ENCODE measurements at places on chromosomes 2 and 18. TPM values are rescaled to one million over a fixed set of nuclear protein-coding genes. Genes with fewer than 3 reads are reported as not detected.
A peak's percentile ranks its signal among the peaks of the same experiment; 100 is the strongest.

- no peaks in the 10 kb centered on the region for H3K27me3 ChIP-seq
- no peak overlapping the region for H3K4me3 ChIP-seq
- no peak for DNase-seq
- no peak overlapping the region for H3K27ac ChIP-seq
- no peaks in the 10 kb centered on the region for H3K36me3 ChIP-seq
These were observed 132.5 kb downstream of the TRABD2A start for GRCh38 chr2:84748341-84748740.

DNA sequence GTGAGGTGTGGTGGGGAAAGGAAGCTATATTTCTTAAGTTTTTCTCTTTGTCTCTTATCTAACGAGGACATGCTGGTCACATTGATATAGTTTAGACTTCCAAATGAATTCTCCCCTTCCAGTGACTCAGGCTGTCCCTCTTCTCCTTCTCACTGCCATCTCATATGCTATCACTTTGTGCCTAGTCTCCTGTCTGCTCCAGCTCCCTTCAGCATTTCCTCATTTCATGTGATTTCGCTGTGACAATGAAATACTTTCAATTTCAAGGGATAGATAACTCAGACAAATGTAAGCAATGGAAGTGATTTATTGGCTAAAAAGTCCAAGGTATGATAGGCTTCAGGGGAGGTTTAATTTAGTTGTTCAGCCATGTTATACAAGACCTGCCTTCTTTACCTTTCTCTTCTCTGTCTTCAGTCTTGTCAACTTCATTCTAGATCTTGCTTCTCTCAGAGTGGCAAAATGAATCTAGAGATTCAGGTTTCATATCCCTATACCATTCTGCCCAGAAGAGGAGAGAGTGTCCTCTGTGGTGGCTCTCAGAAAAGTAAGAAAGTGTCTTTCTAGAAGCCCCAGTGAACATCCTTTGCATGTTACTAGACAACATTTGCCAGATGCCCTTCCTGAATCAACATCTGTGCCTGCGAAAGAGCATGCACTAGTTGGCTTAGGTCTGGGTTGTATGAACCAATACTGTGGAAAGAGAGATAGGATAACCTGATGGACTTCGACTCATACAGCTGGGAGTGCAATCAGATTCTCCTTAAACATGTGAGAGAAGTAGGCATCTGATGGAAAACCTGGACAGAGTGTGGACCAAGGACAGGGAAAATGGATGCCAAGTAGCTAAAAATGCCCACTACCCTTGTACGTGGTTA is 29.9 kb upstream of the GPR155 start:
- H3K4me1 ChIP-seq = no peaks in the 10 kb centered on the region
- H3K27me3 ChIP-seq = no peaks in the 10 kb centered on the region
- no peak for DNase-seq
- no peaks in the 10 kb centered on the region for H3K36me3 ChIP-seq
- no peak overlapping the region for H3K27ac ChIP-seq

DNA sequence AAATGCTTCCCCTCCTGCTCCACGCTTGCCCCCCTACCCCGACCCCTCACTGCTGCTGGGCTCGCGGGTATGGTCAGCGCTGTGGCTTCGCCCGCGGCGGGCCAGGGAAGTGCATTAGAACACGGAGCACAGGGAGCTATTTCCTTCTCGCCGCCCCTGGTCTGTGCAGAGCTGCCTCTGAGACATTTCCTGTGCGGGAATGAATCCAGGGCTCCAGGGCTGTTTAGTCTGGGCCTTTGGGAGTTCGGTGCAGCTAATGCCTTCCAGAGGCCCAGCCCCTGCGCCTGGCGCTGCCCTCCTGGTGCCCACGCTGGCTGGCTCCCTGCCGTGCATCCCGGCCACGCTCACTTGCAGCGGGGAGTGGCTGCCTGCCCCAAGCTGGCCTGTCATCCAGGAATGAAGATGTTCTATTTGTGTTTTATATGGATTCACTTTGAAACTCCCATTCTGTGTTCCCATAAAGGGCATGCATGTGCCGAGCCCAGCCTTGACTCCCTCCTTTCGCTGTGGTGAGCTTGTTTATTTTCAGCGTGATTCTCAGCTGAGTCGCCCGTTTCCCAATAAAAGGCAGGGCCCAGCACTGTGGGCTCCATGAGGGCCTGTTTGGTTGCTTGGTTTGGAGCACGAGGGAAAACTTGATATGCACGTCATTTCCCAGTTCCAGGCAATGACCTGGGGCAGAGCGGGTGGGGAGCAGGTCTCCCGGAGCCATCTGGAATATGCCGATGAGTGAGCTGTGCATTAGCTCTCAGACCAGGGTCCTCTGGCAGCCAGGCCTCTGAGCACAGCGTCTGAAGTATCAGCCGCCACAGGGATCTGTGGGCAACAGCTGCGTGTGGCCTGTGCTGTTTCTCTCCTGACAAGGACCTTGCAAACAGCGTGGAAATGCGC is 42.7 kb downstream of the SH3RF3 start:
- no peaks in the 10 kb centered on the region for H3K27me3 ChIP-seq
- peaks cover 48% of the 10 kb centered on the region for H3K4me1 ChIP-seq
- H3K36me3 ChIP-seq = no peaks in the 10 kb centered on the region
- H3K27ac ChIP-seq = peak overlapping the region; percentile 82

DNA sequence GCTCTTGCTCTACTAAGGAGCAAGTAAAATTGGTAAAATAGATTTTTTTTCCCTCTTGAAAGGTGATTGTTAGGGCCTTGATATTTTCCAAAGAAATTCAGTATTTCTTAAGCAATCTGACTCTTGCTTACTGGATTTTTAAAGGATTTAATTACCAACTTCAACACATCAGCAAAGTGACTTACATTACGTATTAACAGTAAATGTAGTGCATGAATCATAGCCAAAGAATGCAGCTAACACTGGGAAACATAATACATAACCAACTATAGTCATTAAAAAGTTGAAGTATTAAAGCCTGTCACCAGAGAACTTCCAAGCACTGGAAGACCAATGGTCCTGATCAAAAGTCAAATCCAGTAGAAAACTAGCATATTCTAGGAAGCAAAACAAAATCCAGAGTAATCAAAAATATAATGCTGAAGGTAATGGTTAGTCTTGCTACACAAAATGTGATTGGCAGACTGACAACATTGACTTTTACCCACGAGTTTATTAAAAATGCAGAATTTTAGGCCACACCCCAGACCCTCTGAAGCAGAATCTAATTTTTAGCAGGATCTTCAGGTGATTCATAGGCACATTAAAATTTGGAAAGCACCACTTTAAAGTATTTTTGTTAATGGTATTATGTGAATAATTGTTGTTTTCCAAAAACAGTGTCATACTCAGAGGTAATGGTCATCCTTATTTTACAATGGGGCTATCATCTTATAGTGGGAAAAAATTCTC is 31.8 kb upstream of the CAVIN2 start:
- H3K4me1 ChIP-seq = no peaks in the 10 kb centered on the region
- no peak overlapping the region for H3K4me3 ChIP-seq
- no peak overlapping the region for H3K27ac ChIP-seq
- H3K36me3 ChIP-seq = no peaks in the 10 kb centered on the region

DNA sequence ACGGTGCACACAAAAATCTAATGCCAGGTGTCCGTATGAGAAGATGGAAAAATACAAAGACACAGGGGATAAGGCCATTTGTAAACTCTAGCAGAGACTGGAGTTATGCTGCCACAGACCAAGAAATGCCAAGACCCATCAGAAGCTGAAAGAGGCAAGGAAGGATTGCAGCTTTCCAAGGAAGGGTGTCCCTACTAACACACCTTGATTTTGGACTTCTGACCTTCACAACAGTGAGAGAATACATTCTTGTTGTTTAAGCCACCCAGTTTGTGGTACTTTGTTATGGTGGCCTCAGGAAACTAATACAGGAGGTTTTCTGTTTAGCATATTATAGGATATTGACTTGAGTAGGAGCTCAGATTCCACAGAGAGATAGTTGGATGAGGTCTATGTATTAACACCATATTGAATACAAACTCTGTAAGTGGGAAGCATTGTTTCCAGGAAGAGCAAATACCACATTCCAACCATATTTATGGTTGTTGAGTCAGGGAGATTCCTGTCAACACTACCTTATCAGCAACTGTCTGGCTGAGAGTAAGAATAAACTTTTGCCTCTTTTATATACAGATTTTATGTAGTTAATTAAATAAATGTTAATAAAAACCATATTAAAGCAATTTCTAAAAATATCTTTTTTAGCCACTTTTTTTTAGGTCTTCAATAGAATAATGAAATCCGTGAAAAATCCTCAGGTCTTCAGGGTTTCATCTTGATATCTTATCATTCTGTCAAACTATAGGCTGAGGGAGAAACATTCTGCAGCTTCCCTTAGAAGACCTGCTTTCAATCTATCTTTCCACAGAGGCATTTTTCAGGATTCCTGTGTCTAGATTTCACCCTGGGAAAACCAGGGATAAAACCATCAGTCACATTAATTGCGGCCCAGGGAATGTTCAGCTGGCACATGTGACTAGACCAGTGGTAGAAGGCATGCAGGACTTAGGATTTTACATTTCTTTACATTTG is 35.4 kb upstream of the HNMT start:
- H3K27me3 ChIP-seq = no peaks in the 10 kb centered on the region
- no peak overlapping the region for H3K27ac ChIP-seq
- no peaks in the 10 kb centered on the region for H3K36me3 ChIP-seq

DNA sequence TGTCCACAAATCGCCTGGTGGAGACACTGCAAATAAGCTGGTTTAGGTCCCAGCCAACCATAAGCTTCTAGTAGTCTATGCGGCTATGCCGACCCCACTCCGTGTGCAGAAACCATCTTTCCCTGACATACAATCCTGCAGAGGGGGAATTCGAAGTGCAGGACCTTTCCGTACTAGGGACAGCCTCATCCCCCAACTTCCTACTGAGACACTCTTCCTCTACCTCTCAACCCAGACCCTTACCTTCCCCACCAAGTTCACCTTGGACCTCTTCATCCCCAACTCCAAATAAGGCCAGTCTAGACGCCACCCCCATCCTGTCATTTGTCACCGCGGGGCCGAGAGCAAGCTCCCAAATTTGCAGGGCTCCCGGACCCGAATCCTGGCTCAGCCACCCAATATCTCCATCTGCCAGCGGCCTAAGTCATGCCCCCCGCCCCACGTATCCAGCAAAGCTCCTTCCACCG is 496 bp downstream of the SUCLG1 start:
- H3K27me3 ChIP-seq = no peaks in the 10 kb centered on the region
- H3K4me1 ChIP-seq = peaks cover 16% of the 10 kb centered on the region
- no peak for DNase-seq
- no peaks in the 10 kb centered on the region for H3K36me3 ChIP-seq
- H3K27ac ChIP-seq = peak overlapping the region; percentile 91

- peaks cover 47% of the 10 kb centered on the region for H3K36me3 ChIP-seq
- peak; percentile 63 for DNase-seq
- H3K27ac ChIP-seq = no peak overlapping the region
- no peak overlapping the region for H3K4me3 ChIP-seq
- no peaks in the 10 kb centered on the region for H3K27me3 ChIP-seq
- peaks cover 23% of the 10 kb centered on the region for H3K4me1 ChIP-seq
These were observed 4.1 kb downstream of the RNPEPL1 start for GRCh38 chr2:240572141-240573031.

Gene DPYSL5
- not detected for total RNA-seq

Measured in upper lobe of right lung (tissue), 1 donor.